ENCODE measurements at places on chromosomes 16 and 17. TPM values are rescaled to one million over a fixed set of nuclear protein-coding genes. Genes with fewer than 3 reads are reported as not detected.

TMEM231 gene
- 9.4 TPM for total RNA-seq

GCGR gene
- total RNA-seq = not detected

CCNF gene
- 48.9 TPM for total RNA-seq

ADGRG1 gene
- total RNA-seq = 116 TPM

WNT3 gene
- total RNA-seq = 2.0 TPM

GRAP gene
- total RNA-seq = 43.6 TPM

GRCh38 chr17:13346996-13347762 lies 254.6 kb downstream of the HS3ST3A1 start:
- DNase-seq = no peak

GRCh38 chr17:30104575-30105339 lies 11.9 kb upstream of the NSRP1 start:
- peak; percentile 85 for DNase-seq

DNA sequence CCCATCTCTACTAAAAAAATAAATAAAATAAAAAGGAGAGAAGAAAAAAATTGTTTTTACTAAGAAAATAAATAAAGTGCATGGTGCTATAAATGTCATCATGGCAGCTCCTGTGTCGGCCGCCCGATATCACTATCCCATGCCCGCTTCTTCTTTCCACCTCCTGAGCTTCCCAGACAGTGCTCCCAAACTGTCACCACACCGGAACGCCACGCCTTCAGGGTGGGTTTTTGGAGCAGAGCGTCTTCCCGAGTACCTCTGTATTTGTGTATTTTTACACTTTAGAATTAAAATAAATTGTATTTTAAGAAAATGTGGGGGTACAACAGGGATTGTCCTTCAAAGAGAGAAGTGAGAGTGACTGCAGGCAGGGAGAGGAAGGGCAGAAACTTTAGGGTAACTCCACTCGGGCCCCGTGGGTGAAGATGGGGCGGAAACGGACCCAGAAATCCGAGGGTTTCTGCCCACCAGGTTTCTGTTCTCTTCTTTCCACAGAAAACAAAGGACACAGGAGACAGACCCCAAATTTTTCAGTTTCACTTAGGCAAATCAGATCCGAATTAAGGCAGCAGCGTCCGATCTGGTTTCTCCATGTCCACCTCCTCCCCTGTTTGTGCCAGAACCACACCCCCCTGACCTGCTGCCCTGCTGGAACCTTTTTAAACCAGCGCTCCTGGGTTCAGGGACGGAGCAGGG lies 3.6 kb upstream of the ITGAX start:
- no peak for DNase-seq

- no peak for DNase-seq
These were observed 34.7 kb downstream of the GJC1 start for GRCh38 chr17:44795421-44795820.

DNA sequence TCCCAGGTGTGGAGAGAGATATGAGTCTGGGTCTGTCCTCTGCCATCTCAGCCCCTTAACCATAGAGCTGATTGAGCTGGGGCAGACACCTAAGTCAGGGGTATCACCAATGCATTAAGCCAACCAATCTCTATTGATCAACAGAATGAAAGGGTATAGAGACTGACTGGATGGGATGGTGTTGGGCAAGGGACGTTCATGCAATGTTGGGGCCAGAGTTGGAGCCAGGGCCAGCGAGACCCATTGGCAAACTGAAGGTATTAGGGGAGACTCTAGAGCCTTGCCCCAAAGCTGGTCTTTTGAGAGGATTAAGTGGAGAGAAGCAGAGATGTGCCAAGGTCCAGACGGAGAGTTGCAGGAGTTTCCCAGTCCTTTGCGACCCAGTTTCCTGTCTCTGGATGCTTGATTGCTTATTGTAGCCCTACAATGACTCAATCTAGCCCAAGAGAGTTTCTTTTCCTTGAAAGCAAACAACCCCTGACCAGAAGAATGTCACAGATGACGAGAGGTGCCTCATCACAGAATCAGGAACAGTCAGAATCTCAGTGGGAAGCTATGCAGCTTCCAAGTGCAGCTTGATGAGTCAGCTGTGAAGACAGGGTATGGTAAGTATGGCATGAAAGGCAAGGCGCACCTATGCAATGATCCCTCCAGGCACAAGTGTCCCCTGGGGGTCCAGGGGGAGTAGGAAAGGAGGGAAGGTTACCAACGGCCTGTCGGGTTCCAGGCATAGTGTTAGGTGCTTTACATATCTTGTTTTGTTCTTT lies 137.2 kb downstream of the UTP18 start:
- DNase-seq = no peak

GRCh38 chr16:20781697-20782096 lies 17.9 kb downstream of the ACSM3 start:
- no peak for DNase-seq

- DNase-seq = no peak
These were observed 354.6 kb upstream of the CDH11 start for GRCh38 chr16:65476448-65476955.

DNA sequence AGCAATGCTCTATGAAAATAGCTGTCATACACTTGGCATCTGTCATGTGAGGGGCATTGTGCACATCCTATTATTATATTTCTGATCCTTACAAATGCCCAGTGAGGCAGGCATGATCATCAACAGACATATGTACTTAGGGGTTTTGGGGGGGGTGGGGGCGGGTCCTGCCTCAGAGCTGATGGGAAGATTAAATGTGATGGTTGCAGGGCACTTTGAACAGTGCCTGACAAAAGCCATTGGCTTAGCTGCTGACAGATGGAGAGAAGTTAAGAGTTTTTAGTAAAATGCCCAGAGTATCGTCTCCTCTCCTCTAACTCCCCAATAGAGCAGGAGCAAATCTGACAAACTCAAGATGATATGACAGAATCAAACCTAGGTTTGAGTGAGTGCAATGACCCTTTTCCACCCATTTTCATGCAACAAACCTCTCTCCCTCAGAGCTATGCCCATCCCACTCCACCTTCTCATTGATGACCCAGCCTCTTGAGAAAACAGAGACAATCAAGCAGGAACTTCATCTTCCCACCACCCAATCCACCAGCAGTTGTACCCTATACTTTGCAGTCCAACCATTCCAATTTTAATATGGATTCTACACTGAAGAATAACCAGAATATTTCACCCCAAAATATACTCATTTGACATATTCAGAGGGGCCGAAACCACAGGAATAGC lies 4.8 kb downstream of the KLHL11 start:
- no peak for DNase-seq

- DNase-seq = no peak
These were observed at the start of gene PRCD for GRCh38 chr17:76539631-76540271. Gene PRCD (plus strand): TSS chr17:76540044. CDS start chr17:76540142, 98 bp downstream.

DNA sequence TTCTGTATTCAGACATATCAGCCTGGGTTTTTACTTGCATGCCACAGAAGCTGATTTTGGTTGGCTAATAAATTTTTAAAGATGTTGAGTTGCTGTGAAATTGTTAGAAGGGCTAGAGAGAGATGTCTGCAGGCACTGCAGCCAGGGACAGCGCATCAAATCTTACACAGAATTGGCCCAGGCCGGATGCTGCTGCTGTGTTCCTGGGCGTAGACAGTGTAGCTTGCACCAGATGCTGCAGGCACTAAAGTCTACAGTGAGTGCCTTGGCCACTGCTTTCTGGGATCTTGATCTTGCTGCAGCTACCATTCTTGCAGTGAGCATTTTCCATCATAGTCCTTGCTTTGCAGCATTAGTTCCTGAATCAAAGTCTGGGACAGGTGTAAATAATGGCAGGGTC lies 169.9 kb downstream of the SPECC1 start:
- DNase-seq = no peak

DNA sequence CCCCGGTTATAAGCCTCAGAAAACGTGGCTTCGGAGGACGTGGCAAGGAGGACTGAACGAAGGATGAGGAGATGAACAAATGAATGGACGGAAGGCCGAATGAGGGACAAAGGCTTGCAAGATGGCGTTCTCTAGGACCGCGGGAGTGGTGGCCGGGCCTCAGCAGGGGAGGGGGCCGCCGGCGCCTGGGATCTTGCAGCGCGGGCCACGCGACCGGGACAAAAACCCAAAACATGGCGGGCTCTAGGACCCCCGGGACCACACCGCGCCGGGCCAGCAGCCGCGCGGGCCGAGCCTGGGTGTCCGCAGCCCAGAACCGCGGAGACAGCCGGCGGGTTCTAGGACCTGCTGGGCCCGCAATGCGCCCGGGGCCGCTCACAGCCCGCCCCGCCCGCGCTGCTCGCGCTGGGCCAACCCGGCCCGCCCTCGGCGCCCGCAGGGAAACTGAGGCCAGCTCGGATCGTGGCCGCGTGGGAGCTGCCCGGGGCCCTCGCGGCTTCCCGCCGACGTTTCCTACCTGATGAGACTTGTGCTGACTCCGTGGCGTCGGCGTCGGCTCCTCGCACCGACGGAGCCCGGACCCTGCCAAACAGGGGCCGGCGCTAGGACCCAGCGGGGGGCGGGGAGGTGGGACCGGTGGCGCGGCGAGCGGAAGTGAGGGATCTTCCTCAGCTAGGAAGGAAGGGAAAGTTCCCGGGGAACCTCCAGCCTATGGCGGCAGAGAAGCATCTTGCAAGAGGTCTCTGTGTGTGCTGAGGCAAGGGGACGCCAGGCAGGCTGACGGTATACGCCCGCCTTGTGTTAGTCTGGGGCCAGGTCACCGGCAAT lies 684 bp downstream of the ZNF668 start:
- DNase-seq = peak; percentile 91

DNA sequence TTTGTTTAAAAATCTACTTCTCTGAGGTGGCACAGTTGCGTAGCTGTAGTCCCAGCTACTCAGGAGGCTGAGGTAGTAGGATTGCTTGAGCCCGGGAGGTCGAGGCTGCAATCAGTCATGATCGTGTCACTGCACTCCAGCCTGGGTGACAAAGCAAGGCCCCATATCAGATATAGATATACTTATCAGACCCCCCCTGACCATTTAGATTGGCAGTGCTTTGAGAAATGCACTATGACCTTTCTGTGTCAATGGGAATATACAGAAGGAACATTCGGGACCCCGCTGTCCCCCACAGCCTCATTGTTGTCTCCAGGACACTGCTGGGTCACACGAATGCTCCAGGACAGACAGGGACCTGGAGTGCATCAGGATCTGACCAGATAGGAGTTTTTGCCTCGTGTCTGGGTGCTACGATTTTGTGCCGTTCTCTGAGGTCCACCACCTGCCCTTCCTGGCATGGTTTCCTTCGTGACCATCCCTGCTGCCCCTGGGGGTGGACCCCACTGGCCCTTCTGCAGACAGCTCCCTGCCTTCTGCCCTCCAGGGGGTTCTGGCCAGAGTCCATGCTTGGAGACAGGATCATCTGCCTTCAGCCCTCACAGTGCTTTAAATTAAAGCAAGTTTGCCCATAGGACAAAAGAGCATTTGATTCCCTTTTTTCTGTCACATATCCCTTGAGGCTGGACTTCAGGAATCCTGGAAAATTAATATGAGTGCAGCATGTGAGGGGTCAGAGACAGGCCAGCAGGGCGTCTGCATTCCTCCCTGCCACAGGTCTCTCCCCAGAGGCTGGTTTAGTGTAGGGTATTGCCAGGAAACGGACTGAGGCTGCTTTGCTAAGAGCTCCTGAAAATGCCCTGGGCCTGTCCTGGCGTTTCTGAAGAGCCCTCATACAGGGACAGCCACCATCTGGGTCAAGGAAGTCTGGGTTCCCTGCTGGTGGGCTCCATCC lies 19.3 kb downstream of the PLD6 start:
- no peak for DNase-seq

DNA sequence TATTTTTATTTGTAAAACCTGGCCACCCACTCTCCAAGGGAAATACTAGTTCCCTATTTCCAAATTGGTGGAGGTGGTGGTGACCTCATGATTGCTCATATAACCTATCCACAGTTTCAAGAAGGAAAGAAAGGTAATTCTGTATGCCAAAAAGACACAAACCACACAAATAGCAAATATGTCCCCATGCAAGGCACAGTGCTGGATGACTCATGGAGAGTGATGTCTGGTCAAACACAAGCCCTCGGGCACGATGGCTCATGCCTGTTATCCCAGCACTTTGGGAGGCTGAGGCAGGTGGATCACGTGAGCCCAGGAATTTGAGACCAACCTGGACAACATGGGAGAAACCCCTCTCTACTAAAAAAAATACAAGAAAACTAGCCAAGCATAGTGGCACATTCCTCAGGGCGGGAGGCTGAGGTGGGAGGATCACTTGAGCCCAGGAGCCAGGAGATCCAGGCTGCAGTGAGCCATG lies 64.2 kb downstream of the GNA13 start:
- no peak for DNase-seq

DNA sequence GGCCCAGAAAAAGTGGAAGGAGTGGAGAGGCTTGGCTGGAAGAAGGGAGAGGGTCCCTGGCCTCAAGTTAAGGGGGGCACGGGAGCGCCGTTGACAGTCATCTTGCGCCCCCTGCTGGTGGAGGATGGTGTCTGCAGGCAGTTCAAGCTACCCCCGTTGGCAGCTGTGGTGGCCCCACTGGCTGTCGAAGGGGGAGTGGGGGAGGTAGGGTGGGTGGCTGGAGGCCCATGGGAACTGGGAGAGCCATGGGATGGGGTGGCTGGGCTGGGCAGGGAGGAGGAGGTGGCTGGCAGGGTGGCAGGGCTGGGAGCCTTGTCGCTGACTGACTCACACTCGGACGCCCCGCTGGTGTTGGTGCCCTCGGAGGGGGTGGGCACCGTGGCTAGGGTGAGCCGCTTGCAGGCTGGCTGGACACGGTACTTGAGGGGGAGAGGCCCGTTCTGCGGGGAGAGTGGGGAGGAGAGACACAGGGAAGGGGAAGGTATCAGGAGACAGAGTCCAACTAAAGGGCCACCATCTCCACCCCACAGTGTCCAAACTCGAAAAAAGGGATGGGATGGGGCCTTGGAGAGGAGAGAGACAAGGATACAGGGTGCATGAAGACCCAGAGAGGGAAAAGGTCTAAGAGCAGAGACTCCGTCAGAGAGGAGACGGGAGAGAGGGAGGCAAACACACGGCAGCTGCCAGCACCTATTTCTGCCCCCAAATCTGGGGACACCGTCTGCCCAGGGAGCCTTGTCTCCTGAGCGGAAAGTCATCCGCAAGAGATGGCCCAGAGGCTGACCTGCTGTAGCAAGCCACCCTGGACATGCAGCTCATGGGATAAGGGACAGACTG lies 5.2 kb downstream of the CISD3 start:
- no peak for DNase-seq

- DNase-seq = no peak
These were observed 140.1 kb downstream of the ITFG1 start for GRCh38 chr16:47320546-47321310.

DNA sequence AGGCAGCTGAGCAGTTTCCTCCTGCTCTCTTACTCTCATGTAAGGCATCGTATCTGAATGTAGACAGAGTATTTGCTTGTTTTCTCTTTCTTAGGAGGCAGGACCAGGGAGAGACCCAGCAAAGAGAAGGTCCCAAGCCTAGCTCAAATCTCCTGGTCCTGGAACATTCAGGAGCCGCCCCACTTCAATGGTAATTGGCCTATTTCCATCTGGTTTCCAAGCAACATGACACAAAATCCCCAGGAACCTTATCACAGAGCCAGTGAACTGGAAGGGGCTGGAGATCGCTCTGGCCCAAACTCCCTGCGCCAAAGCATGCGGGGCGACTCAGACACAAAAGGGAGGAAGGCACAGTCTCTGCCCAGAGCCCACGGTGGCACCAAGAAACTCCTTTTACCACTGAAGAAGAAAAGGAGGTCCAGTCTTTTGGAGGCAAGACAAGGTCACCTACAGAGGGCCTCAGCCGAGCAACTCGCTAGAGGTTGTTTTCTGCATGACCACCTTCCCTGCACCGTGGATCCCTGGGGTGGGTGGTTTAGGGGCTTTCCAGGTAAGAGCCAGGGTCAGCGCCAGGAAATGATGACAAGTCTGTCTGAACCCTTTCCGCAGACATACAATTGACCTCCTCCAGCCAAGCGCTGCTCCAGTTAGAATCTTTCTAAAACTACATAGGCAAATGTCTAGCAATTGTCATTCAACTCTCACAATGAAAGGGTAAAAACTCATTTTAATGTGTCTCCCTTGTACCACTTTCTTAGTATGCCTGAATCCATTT lies 394.7 kb downstream of the SOX9 start:
- no peak for DNase-seq

GRCh38 chr16:80938004-80938878 lies 68.4 kb downstream of the CMC2 start:
- peak; percentile 98 for DNase-seq

Data from endothelial cell of umbilical vein (primary cell).